Suppressor macrophage (primary cell): ENCODE measurements at places on chromosomes 3 and 15.

GRCh38 chr3:56795829-56796185 lies 5.9 kb downstream of the ARHGEF3 start:
- DNase-seq: peak; percentile 84

- peak; percentile 93 for DNase-seq
Measured at GRCh38 chr3:126523745-126524428, at the start of gene CHST13. Gene CHST13 (plus strand): TSS chr3:126524155. CDS start chr3:126524333, 178 bp downstream.

GRCh38 chr3:122092460-122093165 lies 37.5 kb downstream of the CD86 start:
- DNase-seq: peak; percentile 77

GRCh38 chr3:151796105-151796680 lies 17.7 kb upstream of the AADAC start:
- no peak for DNase-seq

DNA sequence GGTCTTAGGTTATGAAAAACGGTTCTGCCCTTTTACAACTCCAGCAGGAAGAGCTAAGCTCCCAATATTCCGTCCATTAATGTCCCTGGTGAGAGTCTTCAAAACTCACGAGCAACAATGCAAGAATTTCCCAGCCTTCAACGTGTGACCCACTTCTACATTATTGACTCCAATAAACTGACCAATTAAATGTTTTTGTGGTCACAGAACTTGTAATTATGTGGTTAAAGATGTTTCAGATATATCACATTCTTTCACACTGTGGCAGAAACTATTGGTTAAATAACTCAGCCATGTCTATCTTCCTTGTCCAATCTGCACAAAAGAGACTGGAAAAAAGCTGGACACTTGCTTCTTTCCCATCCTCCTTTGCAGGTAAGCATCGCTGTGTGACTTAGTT lies 286.6 kb upstream of the ADAMTS9 start:
- DNase-seq: no peak

DNA sequence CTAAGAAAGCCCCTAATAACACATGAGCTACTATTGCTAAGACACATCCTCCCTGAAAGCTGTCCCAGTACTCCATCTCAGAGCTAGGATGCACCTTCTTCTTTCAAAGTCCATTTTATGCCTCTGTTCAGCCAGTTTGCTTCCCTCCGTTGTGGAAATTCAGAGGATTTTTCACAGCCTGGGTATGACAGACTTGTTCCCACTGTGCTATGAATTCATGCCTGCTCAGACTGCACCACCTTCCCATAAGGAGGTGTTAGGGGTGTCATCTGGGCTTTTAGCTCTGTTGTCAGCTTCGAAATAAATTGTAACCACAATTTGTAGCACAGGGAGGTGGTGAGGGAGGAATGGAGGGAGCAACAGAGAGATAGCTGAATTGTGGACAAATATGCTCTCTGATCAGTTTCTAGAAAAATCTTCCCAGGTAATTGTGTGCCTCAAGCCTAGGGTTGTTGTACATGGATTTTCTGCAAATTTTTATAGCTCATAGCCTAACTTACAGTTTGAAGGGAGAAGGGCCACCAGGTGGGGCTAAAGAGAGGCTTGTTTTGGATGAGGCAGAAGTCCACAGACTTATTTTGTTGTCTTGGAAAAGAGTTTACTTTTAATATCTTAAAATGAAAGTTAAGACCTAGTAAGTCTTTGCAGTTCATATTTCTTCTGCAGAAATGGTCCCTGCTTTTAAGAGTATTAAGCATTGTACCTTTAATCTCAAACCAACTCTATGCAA lies 462.0 kb downstream of the PDCD6IP start:
- DNase-seq: peak; percentile 82

GRCh38 chr3:13111173-13111872 lies 38.1 kb upstream of the IQSEC1 start:
- no peak for DNase-seq

GRCh38 chr3:129224984-129225393 lies 24.4 kb upstream of the COPG1 start:
- peak; percentile 95 for DNase-seq

DNA sequence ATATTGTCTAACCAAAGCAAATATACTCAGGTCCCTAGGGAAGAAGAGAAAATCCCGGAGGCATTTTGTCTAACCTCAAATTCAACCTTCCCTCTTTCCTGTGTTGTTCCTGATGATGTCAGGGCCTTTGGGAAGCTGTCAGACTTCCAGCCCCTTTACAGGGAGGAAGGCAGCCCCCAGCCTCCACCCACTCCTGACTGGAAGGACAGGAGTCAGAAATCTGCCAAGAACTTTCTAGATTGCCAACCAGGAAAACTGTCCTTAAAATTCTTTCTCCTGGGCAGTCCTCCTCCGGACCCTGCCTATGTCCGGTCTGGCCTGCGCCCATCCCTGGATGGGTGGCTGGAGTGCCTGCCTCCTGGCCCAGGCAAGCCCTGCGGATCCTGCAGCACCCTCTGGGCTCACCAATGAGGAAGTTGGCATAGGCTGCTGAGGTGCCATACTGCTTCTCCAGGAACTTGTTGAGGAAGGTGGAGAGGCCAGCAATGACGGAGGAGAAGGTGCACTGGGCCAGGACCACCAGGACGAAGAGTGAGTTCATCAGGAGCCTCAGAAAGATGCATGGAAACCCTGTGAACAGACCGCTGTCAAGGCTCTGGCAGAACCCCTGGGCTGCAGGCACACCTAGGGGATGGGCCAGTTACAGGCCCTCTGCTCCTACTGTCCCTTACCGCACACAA lies 52.6 kb upstream of the RAB6B start:
- DNase-seq: no peak

DNA sequence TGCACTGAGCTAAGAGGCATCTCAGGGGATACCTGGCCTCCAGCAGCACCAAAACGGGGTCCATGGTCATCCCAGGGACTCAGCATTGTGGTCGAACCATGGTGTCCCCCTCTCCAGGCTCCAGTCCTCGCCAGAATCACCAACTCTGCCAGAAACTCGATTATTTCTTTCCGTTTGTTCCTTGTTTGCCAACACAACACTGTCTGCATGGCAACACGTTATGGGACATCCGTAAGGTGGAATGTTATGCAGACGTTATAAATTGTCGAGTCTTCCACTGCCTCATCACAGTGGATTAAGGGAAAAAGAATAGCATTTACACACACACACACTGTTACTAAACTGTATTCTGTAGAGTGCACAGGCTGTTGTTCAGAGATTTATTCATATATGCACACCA lies 52.5 kb upstream of the RPL32 start:
- DNase-seq: no peak

GRCh38 chr3:188394623-188395022 lies 240.7 kb downstream of the LPP start:
- DNase-seq: no peak

- no peak for DNase-seq
Measured at GRCh38 chr3:171768281-171768900, 41.9 kb downstream of the PLD1 start.

- peak; percentile 71 for DNase-seq
Measured at GRCh38 chr3:5059782-5060181, 62.3 kb upstream of the ARL8B start.

DNA sequence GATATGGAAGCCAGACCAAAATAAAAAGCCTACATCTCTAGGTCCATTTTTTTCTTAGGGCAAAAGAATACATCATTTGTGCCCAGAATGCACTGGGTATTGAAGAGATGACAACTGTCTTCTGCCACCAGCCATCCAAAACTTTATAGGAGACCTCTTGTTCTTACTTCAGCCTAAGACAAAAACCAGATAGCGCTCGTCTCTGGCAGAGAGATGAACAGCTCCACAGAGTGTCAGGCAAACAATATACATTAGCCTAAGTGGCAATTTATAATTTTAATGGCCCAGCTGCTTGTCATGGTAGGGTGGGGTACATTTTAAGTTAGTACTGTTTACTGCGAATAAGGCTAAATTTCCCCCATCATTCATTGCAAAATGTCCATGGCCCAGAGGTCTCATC lies 38.9 kb upstream of the PIAS1 start:
- DNase-seq: no peak

GRCh38 chr3:33525232-33525631 lies 85.0 kb upstream of the UBP1 start:
- no peak for DNase-seq

DNA sequence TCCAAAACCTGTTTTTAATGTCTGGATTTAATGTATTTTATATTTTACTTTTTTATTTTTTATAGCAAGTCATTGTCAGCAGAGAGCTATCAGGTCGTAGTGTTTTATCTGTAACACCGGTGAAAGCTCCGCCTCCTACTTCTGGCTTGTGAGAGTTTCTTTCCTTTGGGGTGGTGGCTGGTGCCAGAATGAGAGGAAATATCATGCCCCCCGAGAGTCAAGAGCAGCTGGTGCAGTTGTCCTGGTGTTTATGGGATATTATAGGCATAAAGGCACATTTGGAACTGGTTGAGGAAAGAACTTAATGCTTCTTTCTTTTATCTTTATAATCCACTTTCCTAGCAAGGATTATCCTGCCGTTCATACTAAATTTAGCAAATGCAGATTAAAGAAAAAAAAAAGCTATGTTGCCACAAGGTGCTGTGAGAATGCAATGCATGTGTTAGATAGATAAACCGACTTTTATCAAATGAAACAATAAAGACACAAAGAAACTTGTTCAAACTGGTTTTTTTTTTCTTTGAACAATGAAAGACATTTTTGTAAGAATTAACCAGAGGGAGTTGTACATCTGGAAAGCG lies 260.1 kb upstream of the PLSCR5 start:
- DNase-seq: no peak

DNA sequence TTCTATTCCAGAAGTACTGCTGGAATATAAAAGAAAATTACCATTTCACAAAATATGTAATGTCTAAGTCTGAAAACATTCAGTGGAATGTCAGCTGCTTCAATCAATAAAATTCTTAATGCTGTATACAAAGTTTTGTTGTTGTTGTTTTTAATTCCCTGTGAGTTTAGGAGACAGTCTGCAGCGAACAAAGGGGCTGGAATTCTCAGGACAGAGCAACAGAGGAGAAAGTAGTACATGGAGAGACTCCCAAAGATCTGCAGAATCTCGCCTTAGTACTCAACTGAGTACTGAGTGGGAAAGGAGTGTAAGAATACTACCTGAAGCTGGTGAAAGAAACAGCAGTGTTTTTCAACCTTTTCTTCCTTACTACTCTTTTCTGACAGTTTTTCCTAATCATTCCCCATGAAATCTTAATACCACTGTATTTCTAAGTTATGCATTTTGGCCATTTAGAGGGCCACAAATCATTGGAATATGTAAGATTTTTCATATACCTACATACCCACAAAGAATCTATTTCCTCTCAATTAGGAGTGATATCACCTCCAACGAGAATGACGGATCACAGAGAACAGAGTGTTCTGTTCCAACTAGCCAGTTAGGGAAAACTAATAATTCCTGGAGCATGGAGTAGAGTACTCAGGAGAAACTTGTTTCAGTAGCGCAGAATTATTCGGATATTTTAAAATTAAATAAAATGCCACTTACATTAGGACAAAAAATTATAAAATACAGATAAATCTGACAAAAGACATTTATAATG lies 16.0 kb downstream of the ANKRD28 start:
- no peak for DNase-seq

DNA sequence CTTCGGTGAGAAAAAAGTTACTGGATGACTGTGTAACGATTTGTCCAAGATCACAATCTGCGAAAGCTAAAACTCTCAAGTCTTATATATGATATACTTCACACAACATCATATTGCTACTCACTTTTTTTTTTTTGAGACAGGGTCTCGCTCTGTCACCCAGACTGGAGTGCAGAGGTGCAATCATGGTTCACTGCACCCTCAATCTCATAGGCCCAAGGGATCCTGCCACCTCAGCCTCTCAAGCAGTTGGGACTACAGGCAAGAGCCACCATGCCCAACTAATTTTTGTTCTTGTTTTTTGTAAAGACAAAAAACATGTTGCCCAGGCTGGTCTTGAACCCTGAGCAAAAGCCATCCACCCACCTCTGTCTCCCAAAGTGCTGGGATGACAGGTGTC lies 5.4 kb upstream of the ATP13A4 start:
- DNase-seq: no peak

- no peak for DNase-seq
Measured at GRCh38 chr3:104879919-104880318, 486.8 kb upstream of the ALCAM start.

GRCh38 chr3:8546609-8547008 lies 45.0 kb downstream of the LMCD1 start:
- no peak for DNase-seq

- DNase-seq: peak; percentile 83
Measured at GRCh38 chr3:11720304-11720898, 76.7 kb upstream of the VGLL4 start.

- DNase-seq: no peak
Measured at GRCh38 chr15:61186905-61187741, 42.0 kb downstream of the RORA start.

DNA sequence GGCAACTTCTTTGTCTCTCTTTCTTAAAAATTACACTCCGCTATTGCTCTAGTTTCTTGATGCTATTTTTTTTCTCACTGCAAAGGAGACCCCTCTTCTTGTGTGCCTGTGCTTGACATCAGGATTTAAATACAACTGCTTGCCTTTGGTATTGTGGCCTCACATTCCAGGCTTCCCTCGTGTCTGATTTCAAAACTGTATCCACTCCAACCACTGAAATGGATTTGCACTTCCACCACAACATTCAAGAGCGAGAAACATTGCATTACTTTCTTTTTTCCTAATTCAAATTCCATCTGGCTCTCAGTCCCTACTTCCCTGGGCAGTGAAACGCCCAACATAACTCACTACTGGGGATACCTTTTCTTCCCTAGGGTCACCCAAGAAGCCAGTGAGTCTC lies 50.4 kb upstream of the PXYLP1 start:
- DNase-seq: no peak

- DNase-seq: no peak
Measured at GRCh38 chr3:141345528-141345927, 22.8 kb upstream of the ZBTB38 start.

DNA sequence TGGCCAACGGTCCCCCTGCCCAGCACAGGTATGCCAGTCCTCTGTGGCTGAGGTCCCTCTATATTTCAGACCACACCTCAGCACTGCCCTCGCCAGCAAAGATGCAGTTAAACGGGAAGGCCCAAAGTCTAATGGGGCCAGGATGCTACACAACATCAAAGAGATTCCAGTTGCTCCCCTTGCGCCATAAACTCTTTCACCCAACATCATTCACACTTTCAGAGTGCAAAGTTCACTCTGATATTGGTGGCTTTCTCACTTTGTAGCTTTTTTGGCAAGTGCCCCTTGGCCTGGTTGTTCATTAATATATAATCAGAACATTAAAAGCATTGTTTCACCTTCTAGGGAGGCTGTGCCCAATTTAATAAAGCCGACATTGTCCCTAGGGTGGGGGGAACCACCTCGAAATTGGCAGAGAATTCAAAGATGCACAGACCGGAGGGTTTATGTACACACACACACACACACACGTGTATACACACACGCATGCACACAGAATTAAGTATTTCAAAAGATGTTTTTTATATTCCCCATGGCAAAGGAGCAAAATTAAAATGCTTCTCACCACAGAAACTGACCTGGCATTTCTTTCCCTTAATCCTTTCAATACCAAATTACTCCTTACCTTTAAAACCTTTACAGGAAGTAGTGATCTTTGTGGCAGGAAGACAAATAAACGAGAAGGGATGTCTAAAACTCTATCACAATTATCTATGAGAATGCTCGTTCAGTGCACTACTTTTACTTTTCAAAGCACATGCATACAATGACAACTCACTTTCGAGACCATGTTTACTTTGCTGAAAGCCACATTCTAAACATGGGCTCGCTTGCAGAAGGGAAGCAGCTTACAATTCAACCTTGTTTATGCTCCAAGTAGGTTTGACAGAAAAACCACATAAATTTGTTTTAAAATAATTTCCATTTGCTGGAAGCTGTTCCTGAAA lies 19.5 kb downstream of the LRIG1 start:
- no peak for DNase-seq

- no peak for DNase-seq
Measured at GRCh38 chr3:61701011-61701410, 139.6 kb downstream of the PTPRG start.
